ENCODE measurements at places on chromosomes 7 and 10. TPM values are rescaled to one million over a fixed set of nuclear protein-coding genes. Genes with fewer than 3 reads are reported as not detected.

TM9SF3 gene
- 119 TPM for total RNA-seq

GBF1 gene
- 23.3 TPM for total RNA-seq

EPO gene
- not detected for total RNA-seq

SLC13A1 gene
- 0.09 TPM for total RNA-seq

AHR gene
- 64.1 TPM for total RNA-seq

TMED4 gene
- 164 TPM for total RNA-seq

VAX1 gene
- not detected for total RNA-seq

SPDYE1 gene
- total RNA-seq = not detected

KNDC1 gene
- not detected for total RNA-seq

SCIN gene
- 0.37 TPM for total RNA-seq

THAP5 gene
- 29.8 TPM for total RNA-seq

KCND2 gene
- not detected for total RNA-seq

MYOZ1 gene
- not detected for total RNA-seq

PRKCQ gene
- total RNA-seq = not detected

CUBN gene
- 0.16 TPM for total RNA-seq

MYO3A gene
- total RNA-seq = not detected

SPOCK2 gene
- not detected for total RNA-seq

DPP6 gene
- not detected for total RNA-seq

CLRN3 gene
- total RNA-seq = not detected

CLEC2L gene
- not detected for total RNA-seq

OR6V1 gene
- not detected for total RNA-seq

LIPM gene
- not detected for total RNA-seq

OR2A42 gene
- not detected for total RNA-seq

CADPS2 gene
- 16.1 TPM for total RNA-seq

SNX10 gene
- total RNA-seq = 1.1 TPM

HOXA2 gene
- 2.3 TPM for total RNA-seq

VIPR2 gene
- total RNA-seq = not detected

VSTM2A gene
- total RNA-seq = not detected

MEIG1 gene
- total RNA-seq = not detected

CCL26 gene
- 15.1 TPM for total RNA-seq

PSD gene
- total RNA-seq = 0.08 TPM

STEAP1 gene
- total RNA-seq = 8.3 TPM

C10orf53 gene
- not detected for total RNA-seq
